A673 (cell line): ENCODE measurements at places on chromosomes 5 and 9.

DNA sequence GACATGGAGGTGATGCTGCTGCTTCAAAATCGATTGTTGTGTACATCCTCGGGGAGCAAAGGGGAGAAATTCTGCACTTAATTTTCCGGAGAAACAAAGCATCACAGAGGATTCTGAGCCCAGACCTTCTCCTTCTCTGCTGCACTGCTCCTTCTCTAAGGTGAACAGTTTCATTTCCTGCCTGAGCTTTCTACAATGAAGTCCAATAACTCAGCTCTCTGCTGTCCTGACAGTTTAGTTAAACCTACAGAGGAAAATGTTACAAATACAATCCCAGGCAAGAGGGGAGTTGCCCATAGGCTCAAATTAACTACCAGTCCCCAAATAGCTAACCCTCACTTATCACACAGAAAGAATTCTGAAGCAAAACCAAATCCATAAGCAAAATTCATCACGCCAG, 206.3 kb downstream of the EFNA5 start:
- no peak for DNase-seq

GRCh38 chr9:72440378-72440777, 75.4 kb upstream of the ZFAND5 start:
- DNase-seq = no peak

DNA sequence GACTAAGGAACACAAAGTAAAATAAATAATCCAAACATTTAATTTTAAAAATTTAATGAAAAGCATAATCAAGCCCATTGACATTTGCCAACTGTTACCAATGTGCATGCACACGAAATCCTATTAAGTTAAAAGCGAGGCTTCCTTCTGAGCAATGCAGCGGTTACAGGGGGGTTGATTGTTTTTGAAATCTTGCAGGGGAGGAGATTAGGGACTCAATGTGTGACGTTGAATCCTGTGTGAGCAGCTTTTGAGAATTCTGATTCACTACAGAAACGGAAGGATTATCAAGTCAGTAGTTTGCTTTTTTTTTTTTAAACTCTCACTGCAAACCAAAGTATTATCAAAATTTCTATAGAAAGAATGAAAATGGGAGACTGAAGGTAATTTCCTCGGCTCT, 109.5 kb downstream of the PRKACG start:
- DNase-seq = peak; percentile 39

DNA sequence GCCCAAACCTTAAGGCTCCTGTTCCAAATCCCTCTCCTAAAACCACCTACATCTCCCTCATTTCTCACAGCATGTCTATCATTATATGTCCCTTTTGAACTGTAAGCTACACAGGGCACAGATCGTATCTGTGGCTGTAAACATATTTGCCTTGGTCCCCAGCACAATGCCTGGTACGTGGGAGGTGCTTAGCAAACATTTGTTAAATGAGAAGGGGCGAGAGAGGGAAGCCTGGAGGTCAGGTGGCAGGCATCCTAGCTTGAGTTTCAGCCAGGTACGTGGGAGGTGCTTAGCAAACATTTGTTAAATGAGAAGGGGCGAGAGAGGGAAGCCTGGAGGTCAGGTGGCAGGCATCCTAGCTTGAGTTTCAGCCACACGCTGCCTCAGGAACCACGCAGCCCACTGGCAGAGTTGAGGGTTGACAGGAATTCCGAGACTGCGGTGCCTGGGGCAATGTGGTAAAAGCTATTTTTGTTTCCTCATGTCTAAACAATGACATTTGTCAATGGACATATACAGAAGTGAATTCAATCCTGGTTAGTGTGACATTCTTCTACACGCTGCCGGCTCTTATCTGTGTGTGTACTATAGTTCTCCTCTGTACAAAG, 113.6 kb downstream of the EFNA5 start:
- DNase-seq = no peak

- DNase-seq = no peak
Observed at GRCh38 chr5:6450319-6450833, 1.7 kb downstream of the UBE2QL1 start.

DNA sequence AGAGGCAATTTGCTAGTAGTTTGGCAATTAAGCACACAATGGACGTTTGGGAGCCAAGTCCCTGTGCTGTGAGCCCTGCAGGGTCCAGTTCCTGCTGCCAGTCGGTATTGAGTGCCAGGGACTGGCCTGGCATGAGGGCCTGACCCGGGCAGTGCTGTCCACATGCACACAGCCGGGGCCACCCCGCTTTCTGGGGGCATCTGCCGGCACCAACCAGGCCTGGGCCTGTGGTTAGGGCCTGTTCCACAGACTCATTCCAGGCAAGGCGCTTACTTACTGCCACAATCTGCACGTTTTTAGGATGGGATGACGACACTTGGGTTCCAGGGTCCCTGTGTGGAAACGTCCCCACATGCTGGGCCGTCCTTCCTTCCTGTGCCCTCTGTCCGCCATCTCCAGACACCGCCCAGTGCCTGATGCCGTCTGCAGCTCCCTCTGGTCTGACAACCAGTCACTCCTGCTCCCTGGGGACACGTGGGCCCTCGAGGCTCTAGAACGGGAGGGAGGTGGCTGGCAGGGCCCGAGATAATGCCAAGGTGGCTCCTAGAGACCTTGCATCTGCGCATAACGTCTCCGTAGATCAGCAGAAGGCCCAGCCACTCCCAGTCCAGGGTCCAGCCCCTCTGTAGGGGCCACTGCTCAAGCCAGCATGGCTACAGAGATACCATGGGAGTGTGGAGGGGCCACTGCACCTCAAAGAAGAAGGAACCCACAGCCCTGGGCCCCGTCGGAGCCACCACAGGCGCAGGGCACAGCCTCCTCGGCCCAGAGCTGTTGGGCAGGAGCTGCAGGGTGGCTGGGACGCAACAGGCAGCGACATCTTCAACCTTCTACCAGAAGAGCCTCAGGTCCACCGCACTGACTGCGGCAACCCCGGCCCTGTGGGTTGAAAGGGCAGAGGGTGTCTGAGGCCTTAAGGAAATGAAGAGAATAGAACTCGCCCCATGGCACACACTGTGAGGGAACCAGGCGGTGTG, 24.7 kb downstream of the SLC9A3 start:
- DNase-seq = no peak

DNA sequence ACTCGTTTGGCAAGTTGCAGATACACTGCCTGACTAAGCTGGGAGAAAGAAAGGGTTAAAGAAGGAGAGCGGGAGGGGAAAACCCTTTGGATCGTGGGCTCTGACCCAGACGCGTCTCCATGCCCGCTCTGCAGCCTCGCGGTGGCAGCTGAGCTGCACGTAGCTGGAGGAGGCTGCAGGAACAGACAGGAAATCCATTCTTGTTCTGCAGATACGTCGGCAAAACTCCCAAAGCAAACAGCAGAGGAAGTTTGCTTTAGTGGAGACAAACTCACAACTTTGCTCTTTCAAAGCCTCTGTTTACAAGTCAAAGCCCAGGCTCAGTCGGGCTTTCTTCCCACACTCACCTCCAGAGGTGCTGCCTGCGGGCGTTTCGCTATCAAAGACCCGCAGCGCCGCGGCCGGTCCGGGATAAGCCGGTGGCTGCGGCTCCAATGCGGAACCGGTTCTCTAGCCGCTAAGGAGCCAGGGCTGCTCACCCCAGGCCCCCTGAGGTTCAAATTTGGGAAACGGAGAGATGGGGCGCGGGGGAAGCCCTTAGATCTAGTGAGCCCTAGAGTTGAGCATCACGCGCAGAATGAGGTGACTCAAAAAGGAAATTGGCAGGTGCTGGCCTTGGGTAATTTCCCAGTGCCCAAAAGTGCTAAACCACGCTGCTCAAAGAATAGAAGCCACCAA, 60.7 kb downstream of the MAT2B start:
- no peak for DNase-seq
